ENCODE measurements at places on chromosomes 7 and 10.
A peak's percentile ranks its signal among the peaks of the same experiment; 100 is the strongest.

DNA sequence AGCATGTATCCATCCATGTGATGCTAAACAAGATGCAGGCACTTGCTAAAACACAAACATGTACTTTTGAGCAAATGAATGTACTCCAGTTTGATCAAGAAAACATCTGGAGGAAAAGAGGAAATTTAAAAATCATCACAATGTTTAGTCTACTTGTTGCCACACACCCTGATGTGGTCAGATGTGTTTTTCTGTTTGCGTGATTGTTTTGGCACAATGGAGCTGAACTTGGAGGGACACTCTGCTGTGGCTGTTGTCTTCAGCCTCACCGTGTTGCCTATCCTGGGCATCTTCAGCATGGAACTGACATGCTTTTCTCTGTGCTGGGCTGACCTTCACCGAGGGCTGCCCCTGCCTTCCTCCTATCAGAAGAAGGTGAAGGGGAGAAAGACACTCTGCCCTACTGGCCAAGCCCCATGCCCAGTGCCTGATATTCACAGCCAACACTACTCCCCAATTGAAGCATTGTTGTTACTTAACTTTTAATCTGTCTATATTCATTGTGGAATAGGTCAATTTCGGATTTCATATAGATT is 268.3 kb upstream of the IGFBP3 start:
- no peak for DNase-seq

DNA sequence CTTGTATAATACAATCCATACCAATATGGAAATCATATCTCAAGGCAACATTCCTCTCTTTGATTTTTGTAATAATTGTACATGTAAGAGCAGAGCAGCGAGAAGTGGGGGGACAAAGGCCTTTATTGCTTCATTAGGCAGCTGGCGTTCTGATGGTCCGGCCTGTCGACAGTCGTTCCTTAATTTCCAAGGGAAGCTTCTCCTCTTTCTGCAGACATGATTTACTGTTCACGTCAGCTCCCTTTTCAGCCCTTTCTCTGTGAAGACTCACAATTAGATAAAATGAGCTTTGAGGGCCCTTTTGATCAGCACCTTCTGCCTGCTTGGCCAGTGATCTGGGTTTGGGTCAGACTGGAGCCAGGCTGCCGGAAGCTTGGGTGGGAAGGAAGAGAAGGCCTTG is 65.6 kb upstream of the CTBP2 start:
- peak; percentile 35 for DNase-seq

DNA sequence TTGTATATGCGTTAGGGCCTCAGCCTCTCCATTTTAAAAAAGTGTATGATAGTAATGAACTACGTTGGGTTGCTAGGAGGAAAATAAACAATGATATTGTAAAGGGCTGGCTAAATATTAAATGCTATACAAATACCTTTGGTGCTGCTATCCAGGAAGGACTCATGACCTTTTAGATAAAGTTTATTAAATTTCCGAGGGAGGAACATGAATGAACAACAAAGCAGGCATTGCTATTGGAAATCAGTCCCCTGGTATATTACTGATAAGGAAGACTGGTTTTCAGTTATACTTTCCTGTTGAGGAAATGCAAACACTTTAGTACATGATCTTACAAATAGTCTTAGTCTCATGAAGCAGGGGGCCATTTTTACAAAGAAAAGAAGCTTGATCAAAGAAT is 17.2 kb upstream of the AGR2 start:
- no peak for DNase-seq

- DNase-seq, result no peak
Observed at GRCh38 chr7:155938129-155938528, 125.9 kb upstream of the SHH start.

DNA sequence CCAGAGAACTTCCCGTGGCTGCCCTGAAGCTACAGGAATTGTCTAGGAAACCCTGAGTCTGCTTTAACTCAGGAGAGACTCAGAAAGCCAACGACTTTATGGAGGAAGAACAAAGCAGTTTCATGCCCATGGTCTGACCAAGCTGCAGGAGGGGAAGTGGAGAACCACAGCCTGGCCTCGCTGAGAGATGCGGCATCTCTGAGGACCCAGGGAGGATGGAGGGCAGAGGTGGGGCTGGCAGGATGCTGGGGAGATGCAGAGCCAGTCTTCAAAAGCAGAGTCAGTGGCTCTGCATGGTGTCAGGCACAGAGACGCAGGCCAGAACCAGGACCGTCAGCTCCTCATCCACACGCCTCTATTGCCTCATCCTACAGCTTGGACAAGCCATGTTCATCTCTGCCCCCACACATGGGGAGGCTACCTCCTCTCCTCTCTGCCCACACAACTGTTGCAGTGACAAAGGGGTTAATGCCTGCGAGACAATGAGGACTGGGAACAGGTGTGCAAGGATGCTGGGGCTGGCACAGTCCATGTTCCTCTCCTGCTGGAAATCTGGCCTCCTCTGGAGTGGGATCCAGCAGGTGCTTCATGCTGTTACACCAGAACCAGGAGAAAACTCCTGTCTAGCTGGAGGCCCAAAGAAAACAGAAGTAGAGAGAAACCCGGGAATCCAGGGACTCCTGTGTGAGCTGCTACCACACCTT is 267.0 kb downstream of the PLXNA4 start:
- no peak for DNase-seq

- DNase-seq, result peak; percentile 18
Observed at GRCh38 chr7:140005754-140006503, 56.8 kb downstream of the PARP12 start.

DNA sequence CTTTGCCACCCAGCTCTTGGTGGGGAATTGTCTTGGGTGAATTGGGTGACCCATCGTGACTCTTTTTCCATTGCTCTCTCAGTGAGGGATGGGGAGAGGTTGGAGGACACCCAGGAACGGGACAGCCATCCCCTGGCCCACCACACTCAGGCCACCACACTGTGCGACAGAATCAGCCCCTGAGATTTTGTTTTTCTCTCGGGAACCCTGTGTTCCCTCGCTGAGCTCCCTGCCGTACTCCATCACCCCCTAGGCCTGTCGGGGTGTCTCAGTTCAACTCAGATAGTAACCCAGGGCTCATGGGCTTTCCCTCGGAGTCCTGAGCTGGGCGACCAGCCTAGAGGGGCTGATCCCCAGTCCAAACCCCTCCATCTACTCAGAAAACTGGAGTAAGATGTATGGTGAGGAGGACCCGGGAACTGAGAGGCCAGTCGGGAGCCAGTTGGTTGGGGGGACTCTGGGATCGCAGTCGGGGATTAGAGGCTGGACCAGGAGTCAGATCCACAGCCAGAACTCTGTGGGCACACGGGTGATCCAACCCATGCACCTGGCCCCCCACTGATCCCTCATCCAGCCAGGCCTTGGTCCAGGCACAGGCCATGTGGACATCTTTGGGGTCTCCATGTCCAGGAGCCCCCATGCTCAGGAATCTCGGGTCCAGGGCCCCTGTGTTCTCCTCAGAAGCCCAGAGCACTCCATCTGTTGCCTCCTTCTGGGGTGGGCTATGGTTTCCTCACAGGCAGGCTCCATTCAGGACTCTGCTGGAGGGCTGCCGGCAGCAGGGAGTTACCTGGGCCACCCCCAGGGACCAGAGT is 9.3 kb downstream of the CRYGN start:
- DNase-seq, result no peak

- peak; percentile 85 for DNase-seq
Observed at GRCh38 chr7:28096713-28097112, 83.9 kb downstream of the JAZF1 start.

GRCh38 chr10:42875798-42876341 is 93.3 kb downstream of the BMS1 start:
- peak; percentile 37 for DNase-seq

GRCh38 chr10:102267748-102268147 is 22.4 kb downstream of the GBF1 start:
- DNase-seq, result no peak

GRCh38 chr10:28149746-28150145 is 150.9 kb upstream of the ODAD2 start:
- no peak for DNase-seq

DNA sequence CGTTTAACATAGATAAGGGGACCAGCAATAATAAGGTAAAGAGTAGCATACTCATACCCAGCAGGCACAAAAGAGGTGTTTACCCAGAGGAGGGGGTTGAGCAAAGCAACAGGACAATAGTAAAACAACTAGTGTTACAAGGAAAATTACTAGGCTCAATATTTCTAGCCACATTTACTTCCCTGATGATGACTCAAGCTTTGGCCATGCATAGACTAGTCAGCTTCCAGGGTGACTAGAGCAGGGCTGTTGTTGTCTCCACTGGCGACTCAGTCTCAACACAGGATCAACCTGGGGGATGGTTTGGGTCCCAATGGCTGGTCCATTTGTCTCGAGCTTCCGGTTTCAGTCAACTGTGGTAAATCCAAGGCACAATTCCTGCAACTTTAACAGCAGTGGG is 217.7 kb upstream of the KCND2 start:
- DNase-seq, result no peak

DNA sequence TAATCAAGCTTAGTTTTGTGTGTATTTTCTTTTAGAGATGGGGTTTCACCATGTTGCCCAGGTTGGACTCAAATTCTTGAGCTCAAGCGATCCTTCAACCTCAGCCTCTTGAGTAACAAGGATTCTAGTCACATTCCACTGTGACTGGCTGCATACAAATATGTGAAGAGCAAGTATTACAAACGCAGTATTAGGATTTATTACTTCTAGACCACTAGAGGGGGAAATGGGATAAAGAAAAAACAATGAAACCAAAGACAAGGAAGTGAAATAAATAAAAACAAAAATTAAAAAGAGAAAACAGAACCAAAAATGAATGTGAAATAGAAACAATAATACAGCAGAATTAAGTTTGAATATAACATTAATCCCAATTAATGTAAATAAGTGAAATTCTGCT is 308.7 kb downstream of the ANKRD30A start:
- DNase-seq, result no peak

- DNase-seq, result peak; percentile 87
Observed at GRCh38 chr7:95608359-95609173, 12.2 kb upstream of the PDK4 start.

DNA sequence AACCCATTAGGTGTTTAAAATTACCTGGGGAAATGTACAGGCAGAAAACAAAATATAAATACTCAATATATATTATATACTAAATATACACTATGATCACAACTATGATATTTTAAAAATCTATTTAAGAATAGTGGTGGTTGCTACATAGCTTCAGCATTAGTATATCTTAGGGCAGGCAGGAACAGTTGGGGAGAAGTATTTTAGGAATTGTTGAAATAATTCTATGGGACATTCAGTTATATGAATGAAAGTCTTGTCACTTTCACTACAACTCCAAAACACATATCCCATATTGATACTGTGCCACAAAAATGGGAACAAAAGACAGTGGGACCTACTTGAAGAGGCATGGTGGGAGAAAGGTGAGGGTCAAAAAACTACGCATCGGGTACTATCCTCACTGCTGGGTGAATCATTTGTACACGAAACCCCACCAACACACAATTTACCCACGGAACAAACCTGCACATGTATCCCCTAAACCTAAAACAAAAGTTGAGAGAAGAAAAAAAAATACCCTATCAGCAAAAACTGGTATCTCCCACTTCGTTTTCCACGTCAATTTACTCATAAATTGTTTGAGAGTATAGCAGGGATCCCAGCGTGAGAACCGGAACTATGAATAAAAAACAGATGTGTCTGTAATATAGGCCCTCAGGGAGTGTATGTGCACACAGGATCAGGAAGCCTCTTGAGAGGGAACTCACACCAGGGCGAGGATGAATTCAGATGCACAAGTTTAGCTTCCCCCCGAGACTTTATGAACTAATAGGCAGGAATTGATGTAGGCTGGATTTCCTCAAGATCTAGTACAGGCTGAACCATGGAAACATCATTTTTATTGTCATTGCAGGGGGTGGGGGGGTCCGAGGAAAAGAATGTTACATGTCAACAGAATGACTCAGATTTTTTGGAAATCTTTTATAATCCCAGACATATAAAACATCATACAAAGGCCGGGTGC is 16.2 kb downstream of the SLC16A12 start:
- peak; percentile 42 for DNase-seq

DNA sequence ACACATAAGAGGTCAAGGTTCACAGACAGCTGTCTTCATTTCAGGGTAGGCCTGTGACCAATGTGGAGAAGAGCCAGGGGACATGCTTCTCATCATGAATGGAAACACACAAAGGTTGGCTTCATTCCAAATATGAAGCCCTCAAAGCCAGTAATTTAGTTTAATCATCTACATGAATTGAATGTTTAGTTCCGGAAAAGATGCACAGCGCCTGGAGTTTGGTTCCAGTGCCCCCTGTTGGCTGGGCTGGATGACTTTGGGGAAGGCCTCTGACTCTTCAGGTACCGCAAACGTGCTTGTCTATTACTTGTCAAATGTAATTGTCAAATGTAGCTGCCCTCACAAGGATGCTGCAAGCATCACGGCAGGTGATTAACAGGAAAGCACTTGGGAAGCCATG is 130.7 kb downstream of the ADRA2A start:
- no peak for DNase-seq

DNA sequence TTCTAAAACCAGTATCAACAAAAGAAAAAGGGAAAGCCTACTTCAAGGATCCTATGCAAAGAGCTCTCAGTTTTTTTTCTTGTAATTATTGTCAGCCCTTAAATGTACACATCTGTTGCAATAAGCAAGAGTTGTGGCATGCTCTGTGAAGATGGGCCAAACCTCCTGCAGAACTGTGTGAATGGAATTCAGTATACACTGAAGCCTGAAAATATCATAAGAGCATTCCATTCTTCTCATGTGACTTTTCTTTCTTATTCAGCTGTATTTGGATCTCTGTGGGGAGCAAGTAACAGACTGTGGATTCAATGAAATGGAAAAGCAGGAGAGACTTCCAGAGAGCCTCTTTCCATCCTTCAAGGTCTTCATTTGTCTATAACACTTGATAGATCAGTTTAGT is 130.7 kb downstream of the SAMD9 start:
- DNase-seq, result no peak

GRCh38 chr7:91940572-91941341 is at the start of gene AKAP9:
Gene AKAP9, plus strand, starts transcription at chr7:91940862. Its CDS starts 238 bp downstream, at chr7:91941100.
- DNase-seq, result peak; percentile 94

DNA sequence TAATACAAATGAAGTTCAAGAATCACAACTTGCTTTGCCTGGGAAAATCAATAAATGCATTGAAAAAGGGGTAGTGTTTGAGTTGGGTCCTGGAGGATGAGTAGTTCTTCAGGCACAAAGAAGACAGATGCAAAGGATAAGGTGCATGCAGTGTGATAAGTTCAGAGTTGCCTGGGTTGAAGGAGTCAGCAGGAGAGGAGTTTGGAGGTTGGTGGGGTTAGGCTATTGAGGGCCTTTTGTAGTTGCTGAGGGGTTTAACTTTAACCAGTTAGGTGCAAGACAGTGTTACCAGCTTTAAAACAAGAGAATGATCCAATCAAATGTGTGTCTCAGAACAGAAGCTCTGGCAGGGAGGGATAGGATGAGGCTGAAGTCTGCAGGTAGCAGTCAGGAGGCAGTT is 44.3 kb upstream of the GLCCI1 start:
- no peak for DNase-seq

DNA sequence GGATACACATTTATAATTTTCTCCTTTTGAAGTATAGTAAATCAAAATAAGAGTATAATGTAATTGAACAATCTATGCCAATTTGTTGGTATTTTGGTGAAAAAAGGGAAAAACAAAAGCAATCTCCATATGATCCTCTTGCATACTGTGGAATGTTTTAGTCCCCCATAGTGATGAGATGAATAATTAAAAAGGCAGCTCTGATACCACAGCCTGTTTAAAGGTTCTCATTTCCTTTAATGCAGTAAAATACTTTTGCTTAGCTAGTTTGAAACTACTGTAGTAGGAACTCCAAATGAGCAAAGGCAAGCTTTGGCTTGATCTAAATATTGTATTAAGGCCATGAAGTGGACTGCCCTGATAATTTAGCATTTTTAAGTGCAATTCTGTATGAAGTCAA is 77.6 kb downstream of the VTI1A start:
- no peak for DNase-seq
